ENCODE measurements at places on chromosomes 1 and 21. TPM values are rescaled to one million over a fixed set of nuclear protein-coding genes. Genes with fewer than 3 reads are reported as not detected.
A peak's percentile ranks its signal among the peaks of the same experiment; 100 is the strongest.

Gene APCS
- total RNA-seq, result not detected

DNA sequence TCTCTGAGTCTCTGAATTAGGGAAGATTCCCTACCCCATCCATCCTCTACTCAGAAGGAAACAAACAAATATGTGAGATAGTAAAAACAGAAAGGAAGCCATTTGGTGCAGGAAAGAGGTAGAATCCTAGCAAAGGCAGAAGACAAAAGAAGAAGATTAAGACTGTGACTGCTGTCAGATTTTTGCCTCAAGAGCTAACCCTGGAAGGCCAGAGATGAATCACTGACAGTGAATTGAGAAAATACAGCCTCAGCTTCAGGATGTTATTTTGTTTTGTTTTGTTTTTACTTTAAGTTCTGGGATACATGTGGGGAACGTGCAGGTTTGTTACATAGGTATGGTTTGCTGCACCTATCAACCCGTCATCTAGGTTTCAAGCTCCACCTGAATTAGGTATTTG lies 31.7 kb downstream of the DSTYK start:
- ATAC-seq, result no peak

DNA sequence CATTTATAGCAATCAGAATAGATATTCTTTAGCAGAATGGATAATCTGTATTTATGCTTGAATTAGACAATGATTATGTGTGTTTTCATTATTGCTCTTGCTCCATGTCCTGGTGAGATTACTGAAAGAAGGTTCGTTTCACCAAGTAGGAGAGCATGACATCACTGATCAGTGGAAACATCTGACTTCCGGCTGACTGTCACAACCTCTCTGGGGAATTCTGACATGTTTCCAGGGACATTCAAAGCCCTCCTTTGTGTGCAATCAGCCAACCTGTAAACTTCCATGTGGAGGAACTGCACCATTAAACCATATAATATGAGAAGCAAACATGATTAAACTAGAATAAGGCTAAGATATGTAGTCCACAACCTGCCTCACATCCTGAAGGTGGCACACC lies 424.8 kb upstream of the ADGRL4 start:
- ATAC-seq, result no peak

Gene OR2T29
- total RNA-seq, result not detected

Gene PWP2
- 2.5 TPM for total RNA-seq

GRCh38 chr1:59143811-59144210 lies 153.1 kb upstream of the FGGY start:
- ATAC-seq, result no peak

DNA sequence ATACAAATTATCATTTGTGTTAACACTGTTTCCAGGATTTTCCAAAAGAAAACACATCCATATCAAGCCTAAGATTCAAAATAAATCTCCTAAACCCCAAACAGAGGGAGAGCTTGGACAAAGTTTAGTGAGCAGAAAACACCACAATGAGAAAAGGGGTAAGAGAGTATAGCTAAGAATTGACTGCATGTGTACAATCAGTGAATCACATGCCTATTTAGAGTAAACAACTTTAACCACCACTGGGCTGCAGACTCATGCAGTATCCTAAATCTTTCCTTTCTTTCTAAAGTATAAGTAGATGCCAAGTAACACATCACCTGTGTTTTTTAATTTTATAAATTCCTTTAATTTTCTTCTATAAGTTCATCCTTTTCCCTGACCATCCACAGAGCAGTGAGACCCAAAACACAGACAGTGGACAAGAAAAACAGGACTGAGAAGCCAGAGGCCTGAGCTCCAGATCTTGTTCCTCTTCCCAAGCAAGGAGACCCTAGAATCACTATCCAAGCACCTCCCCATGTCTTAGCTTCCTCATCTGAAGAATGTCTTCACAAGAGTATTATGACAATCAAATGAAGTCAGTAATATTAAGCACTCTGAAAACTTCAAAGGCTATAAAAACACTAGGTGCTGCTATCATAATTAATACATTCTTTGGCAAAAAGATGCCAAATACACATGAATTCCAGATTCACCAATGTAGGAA lies 93.1 kb downstream of the VAV3 start:
- ATAC-seq, result no peak

- ATAC-seq, result no peak
These were observed 7.8 kb downstream of the MORN1 start for GRCh38 chr1:2383576-2383975.

- no peak for ATAC-seq
These were observed 276.7 kb downstream of the ZP4 start for GRCh38 chr1:237613984-237614383.

Gene PRRX1
- total RNA-seq, result 2.9 TPM

- no peak for ATAC-seq
These were observed 47.2 kb downstream of the ATP6V1G3 start for GRCh38 chr1:198493329-198493728.

- no peak for ATAC-seq
These were observed 93.0 kb downstream of the DISC1 start for GRCh38 chr1:231719485-231720183.

DNA sequence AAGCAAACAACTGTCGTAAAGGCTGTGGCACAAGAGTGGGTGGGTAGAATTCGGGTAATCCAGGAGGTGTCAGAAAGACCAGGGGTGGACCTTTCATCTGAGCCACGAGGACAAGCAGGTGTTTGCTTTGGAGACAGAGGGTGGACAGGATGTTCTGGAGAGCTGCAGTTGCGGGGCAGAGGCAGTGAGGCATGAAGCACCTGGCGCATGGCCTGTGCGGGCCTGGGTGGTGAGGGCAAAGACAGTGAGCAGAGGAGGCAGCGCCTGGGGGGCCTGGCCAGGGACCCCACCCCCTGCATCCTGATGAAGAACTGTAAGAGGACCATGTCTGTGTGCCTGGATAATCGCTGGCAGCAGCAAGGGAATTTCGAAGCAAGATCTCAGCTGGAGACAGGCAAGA lies 24.9 kb downstream of the KIF26B start:
- ATAC-seq, result no peak

DNA sequence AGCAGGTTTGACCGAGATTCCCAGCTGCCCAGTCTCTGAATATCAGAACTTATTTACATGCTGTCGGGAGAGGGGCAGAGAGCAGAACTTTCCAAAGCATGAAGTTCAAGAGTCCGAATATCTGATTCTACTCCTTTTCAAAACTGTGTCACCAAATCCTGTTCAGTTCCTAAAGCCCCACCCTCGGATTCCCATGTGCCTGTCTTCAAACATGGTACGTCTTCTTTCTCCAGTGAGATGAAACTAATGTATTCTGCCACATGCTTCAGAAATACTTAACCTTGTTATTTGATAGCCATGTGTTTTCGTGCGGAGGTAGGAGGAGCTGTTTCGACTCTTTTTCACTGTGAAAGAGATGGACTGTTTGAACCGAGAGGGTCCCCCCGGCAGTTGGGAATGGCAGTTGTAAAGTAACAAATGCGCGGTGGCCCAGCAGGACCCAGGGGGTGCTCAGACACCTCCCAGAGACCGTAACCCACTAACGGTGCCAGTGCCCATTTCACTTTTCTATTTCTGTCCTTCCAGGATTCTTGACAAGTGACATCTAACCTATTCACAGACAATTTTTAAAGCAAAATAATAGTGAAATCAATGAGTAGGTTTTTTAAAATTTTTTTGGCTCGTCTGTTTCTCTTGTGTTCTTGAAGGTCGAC lies 67.2 kb downstream of the ZBTB18 start:
- ATAC-seq, result no peak

DNA sequence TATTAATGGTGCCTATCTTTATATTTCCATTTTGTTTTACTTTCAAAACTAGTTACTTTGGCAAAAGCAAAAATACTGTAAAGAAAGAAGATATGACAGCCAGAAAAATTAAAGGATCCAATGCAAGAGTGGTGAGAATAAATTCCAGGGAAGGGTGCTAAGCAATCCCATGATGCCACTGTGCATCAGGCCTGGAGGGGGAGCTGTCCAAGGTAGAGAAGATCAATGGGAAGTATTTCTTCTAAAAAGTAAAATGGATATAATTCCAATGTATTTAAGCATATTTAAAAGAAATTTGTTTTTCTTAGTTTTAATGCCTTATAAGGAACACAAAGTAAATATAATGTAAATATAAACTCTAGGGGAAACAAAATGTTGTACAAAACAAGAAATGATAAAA lies 1382.2 kb upstream of the B3GALT2 start:
- ATAC-seq, result no peak

GRCh38 chr1:27445177-27445936 lies 44.6 kb downstream of the WASF2 start:
- no peak for ATAC-seq

Gene SLC30A10
- total RNA-seq, result 0.12 TPM

GRCh38 chr1:245428681-245429080 lies 273.9 kb downstream of the KIF26B start:
- ATAC-seq, result no peak

Gene CFAP410
- 7.1 TPM for total RNA-seq

- ATAC-seq, result no peak
These were observed 8.9 kb downstream of the NUP210L start for GRCh38 chr1:154145986-154146385.

DNA sequence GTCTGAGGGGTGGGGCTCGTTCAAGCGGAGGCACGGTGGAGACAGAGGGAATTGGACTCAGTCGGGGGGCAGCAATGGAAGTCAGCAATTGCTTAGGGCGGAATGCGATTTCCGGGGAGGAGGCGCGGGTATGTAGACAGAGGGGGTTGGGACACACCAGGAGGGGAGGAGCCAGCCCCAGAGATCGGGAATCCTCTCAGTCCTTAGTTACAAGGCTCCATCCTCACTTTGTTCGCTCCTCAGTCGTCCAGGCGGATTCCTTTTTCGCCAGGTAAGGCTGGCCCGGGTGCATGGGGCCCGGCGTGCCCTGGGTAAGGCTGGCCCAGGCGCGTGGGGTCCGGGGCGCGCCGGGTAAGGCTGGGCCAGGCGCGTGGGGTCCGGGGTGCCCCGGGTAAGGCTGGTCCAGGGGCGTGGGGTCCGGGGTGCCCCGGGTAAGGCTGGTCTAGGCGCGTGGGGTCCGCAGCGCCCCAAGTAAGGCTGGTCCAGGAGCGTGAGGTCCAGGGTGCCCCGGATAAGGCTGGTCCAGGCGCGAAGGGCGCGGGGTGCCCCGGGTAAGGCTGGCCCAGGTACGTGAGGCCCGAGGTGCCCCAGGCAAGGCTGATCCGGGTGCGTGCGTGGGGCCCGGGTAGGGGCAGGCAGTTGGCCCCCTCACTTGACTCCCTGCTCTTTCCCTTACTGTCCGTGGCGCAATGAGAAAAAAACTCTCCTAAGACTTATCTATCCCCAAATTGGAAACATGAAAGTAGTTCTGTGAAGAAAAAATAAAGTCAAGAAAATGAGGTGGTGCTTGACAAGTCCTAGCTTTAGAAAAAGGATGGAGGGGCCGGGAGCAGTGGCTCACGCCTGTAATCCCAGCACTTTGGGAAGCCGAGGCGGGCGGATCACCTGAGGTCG lies at the start of gene L1TD1:
TSS of gene L1TD1 (plus strand) at position 199 of the 894 bp plus-strand sequence. CDS start 11,780 bp downstream, outside the sequence.
- peak; percentile 17 for ATAC-seq

DNA sequence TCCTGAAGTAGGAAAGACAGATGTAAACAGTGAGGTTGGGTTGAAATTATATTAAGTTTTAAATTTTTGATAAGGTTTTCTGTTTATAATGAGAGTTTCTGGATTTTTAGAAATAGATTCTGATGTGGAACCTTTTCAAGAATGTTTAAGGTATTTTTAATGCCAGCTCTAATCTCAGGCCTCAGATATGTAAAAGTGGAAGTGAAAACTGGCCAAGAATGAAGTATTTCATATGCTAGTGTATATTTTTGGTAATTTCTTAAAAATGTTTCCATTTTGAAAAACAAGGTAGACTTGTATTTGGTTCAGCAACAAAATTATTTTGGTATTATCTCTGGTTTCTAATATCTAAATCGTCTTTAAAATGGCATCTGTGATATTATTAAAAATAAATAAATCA lies 14.4 kb downstream of the IFNAR1 start:
- ATAC-seq, result no peak
